ENCODE measurements at places on chromosomes 2 and 18. TPM values are rescaled to one million over a fixed set of nuclear protein-coding genes. Genes with fewer than 3 reads are reported as not detected.

LBH gene
- polyA plus RNA-seq, result 11.9 TPM

DLGAP1 gene
- polyA plus RNA-seq, result 3.3 TPM

DNA sequence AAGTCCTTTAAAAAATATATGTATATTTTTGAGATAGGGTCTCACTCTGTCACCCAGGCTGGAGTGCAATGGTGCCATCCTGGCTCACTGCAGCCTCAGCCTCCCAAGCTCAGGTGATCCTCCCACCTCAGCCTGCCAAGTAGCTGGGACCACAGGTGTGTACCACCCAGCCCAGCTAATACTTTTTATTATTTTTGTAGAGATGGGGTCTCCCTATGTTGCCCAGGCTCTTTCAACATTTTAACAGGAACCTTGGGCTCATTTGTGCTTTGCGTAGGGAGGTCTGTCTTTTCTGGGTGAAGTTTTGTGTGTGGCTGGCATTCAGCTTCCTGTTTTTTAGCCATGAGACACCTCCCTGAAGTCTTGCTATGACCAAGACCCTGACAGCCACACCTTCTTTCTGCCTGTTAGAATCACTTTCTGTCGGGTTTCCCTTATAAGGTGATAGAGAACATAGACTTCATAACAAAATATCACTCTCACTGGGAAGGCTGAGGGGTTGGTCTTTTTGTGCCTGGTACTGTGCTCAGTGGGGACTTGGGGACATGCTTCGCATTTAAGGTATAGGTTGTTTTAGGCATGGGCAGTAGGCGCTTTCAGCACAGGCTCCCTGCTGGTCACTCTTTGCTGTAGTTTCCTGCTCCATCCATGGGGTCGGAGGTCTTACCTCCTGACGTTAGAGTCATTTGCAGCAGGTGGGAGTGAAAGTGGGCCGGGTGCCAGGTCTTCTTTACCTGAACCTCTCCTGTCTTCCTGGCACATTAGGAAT lies 3.4 kb downstream of the RAB31 start:
- no peaks in the 10 kb centered on the region for H3K36me3 ChIP-seq
- H3K27ac ChIP-seq, result peak overlapping the region; percentile 70
- peak; percentile 66 for DNase-seq

GRCh38 chr2:231287696-231288095 lies 89.3 kb downstream of the ARMC9 start:
- no peaks in the 10 kb centered on the region for H3K36me3 ChIP-seq
- H3K27ac ChIP-seq, result no peak overlapping the region
- no peaks in the 10 kb centered on the region for H3K4me1 ChIP-seq
- no peak overlapping the region for H3K4me3 ChIP-seq
- no peak for DNase-seq

DNA sequence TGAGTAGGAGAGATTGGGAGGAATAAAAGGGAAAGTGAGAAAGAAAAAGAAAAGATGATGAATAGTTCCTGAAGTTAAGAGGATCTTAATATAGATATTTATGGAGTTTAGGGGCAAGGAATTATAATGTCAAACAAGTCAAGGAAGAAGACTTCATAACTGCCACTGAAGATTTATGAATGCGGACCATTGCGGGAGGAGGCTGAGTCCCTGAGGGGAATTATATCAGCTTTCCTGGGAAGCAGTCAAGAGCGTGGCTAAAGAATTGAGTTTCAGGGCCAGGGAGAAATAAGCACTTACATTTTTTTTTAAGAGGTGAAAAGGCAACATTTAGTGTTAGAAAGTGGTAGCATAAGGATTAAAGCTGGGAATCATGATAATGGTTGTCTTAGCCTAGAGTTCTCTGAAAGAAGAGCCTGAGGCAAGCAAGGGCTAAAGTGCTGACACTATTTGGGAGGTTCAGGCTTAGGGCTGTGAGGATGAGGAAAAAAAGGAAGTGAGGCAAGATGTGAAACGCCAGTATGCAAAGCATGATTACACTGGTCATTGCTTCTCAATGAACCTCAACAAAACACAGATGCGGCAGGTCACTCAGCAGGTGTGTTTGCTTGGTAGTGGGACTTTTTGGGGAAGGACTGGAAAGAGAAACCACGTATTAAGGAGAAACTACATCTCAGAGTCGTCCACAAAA lies 217.1 kb downstream of the SLC4A3 start:
- no peaks in the 10 kb centered on the region for H3K36me3 ChIP-seq
- no peak overlapping the region for H3K27ac ChIP-seq
- H3K27me3 ChIP-seq, result no peaks in the 10 kb centered on the region
- DNase-seq, result peak; percentile 16
- no peaks in the 10 kb centered on the region for H3K4me1 ChIP-seq
- no peak overlapping the region for H3K4me3 ChIP-seq

DNA sequence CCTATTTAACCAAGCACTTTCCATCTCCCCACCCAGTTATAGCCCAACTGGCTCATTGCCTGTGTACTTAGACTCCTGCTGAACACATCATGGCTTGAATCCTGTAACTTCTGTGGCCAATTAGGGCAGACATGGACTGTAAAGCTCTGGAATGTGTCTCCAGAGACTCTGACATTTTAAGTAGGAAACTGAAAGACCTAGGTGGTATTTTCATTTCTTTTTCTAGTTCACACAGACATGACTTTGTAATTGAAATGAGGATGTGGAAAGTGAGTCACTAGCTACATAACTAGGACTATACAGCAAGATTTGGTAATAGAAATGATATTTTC lies 12.2 kb downstream of the DOK1 start:
- peaks cover 57% of the 10 kb centered on the region for H3K4me1 ChIP-seq
- H3K27me3 ChIP-seq, result no peaks in the 10 kb centered on the region
- no peak for DNase-seq
- H3K27ac ChIP-seq, result peak overlapping the region; percentile 77
- H3K4me3 ChIP-seq, result no peak overlapping the region

GRCh38 chr2:101751875-101752619 lies 54.5 kb downstream of the MAP4K4 start:
- H3K4me3 ChIP-seq, result no peak overlapping the region

Measured in GM12878 (cell line).